ENCODE measurements at places on chromosomes 4 and X.

DNA sequence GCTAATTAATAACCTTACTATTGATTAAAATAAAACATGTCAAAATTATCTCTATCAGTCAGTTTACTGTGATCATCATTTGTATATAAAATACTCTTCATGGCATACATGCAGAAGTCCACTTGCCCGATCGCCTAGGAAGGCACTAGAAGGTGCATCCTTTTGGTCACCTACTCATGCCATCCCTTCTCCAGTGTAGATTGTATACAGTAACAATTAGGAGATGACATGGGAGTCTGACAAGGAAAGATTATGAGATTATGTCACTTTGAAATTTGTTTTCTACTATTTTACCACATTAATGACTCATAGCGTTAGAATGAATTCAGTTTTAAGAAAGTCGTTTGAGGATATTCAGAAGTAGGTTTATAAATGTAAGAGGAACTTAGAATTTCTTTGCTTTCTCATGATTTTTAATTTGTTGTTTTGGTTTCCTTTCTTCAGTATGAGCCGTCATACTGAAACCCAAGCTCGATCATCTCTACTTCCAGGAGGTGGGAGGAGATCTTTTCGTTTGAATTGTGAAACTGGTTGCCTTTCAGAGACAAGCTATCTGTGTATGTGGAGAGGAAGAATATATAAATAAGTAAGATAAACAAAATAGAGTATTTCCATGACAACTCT is 51.1 kb upstream of the UNC5C start:
- DNase-seq, result no peak

DNA sequence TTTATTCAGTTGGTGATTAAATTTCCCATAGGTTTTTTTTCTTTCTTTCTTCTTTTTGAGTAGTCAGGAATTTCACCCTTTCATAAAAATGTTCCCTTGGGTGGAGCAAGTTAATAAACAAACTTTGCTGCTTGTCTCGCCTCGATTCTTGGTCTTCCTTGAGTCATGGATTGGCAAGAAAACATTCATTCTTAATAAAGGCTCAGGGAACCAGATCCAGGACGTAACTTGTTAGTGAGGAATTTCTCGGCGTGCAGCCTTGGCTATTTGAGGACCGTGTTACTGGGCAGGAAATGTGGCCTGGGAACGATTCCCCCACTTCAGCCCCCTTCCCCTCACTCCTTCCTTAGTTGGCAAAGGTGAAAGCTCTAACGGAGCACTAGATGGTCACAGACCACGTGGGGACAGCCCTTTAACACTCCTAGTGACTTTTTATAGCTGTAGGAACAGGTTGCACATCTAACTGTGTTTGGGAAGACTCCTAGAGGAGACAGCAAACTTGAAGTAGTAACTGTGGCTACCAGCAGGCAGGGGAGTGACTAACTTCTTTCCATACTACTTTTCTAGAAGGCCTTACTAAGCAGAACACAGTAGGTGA is 106.8 kb downstream of the UCHL1 start:
- no peak for DNase-seq

DNA sequence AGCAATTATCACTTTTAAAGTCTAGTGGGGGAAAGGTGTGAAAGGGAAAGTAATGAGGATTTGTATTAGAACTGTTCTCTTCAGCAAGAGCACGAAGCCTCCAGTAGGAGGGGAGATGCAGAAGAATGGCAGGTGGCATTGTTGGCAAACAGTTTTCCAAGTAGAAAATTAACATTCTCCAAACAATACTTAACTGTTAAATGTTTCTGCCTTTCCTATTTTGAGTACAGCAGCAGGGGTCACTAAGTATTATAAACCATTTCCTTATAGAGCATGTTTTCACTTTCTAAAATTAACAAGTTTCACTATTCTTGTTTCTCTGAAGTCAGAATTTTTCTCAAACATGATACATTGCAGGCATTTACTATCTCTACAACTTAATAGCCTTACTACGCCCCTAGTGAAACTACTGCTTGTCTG is 58.7 kb downstream of the LEF1 start:
- DNase-seq, result no peak

GRCh38 chr4:56320293-56320692 is 67.0 kb downstream of the AASDH start:
- no peak for DNase-seq

DNA sequence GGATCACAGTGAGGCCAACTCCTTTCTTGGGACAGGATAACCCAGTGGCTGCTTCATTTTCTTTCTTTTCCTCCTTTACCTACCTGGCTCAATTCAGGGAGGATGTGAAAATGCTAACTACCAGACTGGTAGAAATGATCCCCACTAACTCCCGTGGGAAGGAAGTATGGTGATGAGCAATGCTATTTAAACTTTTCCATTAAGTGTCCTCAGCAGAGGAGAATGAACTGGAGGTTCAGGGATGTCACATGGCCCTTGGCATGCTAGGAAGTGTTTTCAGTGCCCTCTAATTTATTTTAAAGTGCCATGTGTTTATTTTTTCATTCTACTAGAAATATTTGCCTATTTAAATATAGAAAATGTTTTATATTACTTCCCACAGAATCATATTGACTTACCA is 363.9 kb downstream of the PPP3CA start:
- no peak for DNase-seq

DNA sequence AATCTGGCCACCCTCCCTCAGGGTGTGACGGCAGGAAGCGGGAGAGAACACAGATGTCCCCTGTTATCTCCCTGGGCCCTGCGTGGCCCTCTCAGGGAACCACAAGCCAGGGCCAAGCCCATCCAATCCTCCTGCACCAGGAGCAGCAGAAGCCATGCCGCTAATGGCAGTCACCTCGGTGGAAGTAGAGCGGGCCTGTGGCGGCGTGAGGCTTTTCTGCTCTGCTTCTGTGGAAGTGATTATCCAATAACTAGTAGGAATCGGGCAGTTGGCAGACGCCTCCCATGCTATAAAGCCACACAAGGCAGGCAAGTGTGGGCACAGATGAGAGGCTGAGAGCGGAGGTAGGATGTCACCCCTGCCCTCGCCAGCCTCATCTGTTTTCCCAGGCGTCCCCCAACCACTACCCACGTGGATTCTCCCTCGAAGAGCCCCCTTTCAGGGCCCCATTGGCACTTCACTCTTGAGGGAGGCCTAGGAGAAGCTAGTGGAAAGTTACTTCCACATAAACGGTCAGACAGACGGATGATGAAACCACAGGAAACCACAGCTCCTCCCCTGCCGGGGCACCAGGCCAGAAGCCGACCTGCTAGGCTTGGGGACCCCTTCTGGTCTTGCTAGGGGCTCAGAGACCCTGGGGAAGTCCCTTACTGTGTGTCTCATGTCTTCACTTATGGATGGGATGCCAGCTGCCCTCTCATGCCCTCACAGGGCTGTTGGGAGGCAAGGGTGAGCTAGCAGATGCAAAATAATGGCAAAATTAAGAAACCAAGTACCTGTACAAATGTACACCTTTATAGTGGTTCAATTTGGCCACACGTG is 18.8 kb upstream of the TMSB4X start:
- DNase-seq, result no peak

GRCh38 chr4:66920514-66920913 is 624.8 kb downstream of the CENPC start:
- no peak for DNase-seq

DNA sequence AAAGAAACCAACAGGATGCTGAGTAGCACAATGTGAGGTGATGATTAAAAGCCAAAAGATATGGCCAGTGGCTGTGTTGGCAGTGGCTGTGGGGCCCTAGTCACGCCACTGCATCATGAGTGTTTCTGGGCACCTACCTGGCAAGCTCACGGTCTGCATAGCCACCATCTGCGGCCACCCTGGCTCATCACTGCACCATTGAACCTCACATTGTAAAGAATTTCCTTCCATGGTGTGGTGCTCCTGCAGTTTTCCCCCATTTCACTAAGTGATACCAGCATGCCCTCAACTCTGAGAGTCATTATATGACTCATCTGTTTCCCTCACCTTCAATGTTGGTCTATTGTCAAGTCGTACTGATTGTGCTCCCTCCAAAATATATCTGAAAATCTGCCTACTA is 45.5 kb upstream of the CLNK start:
- no peak for DNase-seq

- no peak for DNase-seq
Observed at GRCh38 chrX:150848914-150849365, 49.5 kb downstream of the CD99L2 start.

DNA sequence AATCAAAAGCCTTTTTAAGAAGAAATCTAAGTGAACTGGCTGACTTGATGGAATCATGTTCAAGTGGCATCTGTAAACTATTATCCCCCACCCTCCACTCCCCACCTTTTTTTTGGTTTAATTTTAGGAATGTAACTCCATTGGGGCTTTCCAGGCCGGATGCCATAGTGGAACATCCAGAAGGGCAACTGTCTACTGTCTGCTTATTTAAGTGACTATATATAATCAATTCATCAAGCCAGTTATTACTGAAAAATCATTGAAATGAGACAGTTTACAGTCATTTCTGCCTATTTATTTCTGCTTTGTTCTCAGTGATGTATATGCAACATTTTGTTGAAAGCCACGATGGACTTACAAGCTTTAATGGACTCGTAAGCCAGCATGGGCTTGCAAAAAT is 162.3 kb downstream of the STIM2 start:
- no peak for DNase-seq

GRCh38 chrX:22118161-22118830 is 86.2 kb downstream of the PHEX start:
- no peak for DNase-seq

DNA sequence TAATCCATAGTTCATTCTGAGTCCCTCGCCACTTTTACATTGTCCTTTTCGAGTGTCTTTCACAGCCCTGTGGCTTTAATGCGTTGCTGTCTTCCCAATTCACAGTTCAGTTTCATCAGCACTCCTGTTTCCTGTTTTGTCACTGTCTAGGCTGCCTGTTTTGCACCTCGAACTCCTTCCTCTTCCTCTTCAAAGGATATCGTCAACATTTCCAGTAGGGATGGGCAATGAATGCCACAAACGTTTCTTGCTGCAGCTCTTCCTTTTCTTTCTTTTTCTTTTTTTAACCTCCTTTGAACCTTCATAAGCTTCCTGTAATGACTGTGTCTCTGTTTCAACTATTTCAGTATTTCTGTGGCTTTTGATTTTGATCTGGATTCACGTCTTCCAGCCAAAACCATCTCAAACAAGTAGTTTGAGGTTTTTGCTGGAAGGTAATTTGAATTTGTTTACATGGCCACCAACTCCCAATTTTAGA is 105.4 kb downstream of the ANXA3 start:
- no peak for DNase-seq

DNA sequence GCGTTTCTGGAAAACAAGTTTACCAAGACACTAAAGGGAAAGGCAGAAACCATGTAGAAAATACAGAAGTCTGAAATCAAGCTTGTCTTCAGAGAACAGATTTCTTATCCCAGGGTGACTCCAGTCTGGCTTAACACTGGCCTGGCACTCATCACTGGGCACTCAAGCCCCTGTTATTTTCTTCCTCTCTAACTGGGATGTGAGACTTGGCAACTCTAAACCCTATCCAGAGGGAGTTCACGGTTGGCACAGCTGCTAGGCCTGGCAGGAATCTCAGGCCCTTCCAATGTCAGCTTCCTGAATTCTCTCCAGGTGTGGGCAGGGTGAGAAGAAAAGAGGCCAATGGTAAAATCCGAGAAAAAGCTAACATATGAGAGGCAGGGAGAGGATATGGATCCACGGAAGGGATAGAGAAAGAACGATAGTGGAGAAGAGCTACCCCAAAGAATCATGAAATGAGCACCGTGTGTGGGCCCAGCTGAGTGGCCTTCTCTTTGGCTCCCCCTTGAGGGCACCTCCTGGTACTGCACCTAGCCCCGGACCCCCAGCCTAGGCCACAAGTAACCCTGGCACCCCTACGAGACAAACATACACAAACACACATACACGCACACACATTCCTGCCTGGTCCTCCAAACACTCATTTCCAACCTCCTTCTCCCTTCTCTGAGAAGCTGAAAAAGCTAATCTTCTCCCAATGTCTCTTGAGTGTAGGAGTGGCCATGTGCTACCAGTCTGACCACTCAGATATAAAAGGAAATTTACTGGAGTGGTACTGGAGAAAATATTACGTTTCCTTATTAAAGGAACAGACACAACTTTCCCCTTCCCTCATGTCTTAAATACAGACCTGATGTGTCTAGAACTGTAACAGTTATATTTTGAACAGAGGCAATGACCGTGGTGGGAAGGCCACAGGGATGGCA is 16.6 kb upstream of the PTCHD1 start:
- DNase-seq, result no peak

DNA sequence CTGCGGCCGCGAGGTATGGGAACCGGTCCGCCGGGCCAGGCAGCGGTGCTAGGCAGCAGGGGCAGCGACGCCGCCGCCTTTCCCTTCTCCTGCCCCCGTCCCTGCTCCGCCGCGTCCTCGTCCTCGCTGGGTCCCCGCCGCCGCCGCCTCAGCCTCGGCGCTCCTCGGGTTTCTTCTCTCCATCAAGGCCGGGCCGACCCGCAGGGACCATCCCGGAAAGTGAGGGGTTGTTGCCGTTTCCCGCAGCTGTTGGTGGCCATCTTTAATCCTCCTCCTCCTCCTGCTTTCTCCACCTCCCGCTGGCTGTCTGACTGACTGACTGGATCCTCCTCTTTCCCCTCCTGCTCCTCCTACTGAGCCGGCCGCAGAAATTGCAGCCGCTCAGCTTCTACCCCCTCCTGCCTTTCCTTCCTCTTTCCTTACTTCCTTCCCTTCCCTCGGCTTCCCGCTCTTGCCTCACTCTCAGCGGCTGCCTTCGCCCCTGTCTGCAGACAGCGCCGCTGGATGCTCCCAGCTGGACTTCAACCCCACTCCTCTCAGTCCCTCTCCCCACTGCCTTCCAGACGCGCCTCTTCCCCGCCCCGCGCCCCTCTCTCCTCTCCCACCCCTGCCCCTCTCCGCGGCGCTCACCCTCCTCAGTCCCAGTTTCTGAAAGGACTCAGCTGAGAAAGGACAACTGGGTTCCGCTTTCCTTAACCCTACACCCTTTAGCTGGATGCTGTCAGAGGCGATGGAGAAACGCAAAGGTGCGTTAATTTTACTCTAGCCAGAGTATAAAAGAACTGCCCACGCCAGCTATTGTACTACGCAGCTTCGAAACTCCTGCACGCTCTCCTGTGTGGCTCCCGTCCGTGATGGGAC is at the start of gene WDFY3:
Gene WDFY3, minus strand, starts transcription at position 309 of the 861 bp plus-strand sequence. CDS start 106,099 bp downstream, outside the sequence.
- no peak for DNase-seq

GRCh38 chr4:152522245-152522644 is 13.6 kb downstream of the FBXW7 start:
- no peak for DNase-seq

- DNase-seq, result no peak
Observed at GRCh38 chrX:8413279-8413678, 51.4 kb upstream of the VCX3B start.

DNA sequence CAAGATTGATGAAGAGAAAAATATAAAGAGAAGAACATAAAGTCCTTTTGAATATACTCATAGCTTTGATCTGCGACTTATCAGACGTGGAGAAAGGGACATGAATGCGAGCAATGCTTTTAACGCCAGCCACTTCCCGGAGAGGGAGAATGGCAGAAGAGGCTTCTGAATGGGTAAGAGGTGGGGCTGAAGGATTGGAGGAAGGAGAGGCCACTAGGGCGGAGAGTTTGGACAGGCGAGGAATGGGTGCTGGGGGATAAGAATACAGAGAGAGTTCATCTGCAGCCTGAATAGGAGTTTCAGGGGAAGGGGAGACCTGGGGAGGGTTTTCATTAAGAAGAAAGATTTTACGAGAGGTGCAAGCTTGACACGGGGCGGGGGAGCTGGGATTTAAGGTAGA is 2534.9 kb downstream of the PCDH7 start:
- DNase-seq, result no peak

GRCh38 chr4:2243681-2244380 is 1.9 kb upstream of the HAUS3 start:
- DNase-seq, result no peak

All from stimulated activated CD8-positive, alpha-beta memory T cell treated with anti-CD3 and anti-CD28 coated beads, Interleukin-4, amount 100 ng/mL, for 1 hour (primary cell).